ENCODE measurements at places on chromosomes 5 and 9.

DNA sequence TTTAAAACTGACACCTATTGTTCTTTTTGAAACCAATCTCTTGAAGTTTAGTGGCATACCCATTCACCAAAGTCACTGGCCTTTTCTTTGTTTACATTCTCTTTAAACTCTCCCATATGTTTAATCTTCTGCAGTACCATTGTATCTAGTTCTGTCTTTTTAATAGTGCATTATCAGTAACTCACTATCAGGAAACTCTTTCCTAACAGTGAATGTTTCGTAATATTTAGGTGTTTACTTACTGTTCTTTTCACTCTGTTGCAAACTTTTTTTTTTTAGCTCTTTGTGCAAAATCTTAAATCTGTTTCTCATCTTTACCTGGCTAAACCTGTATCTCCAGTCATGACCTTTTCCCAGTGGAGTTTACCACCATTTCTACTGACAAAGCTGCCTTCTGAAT, 17.2 kb downstream of the SMAD5 start:
- no peak for DNase-seq

DNA sequence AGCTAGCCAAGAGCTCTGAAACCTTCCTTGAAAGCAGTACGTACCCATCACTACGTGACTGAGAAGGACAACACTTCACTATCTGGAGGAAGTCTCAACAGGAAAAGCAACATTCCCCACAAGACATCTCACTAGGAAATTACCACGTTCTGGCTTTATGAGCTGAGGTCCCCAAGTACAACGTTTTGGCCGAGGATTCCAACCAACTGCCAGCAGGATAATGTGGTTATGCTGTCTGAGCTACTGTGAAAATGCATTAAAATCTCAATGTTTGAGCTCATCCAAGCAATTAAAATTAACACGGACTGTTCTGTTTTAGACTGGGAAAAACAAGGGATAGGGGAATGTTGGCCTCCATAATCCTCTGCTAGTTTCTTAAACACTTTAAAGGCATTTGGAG, 16.4 kb downstream of the MED27 start:
- no peak for DNase-seq

GRCh38 chr5:126852091-126852571, 75.2 kb downstream of the LMNB1 start:
- no peak for DNase-seq

DNA sequence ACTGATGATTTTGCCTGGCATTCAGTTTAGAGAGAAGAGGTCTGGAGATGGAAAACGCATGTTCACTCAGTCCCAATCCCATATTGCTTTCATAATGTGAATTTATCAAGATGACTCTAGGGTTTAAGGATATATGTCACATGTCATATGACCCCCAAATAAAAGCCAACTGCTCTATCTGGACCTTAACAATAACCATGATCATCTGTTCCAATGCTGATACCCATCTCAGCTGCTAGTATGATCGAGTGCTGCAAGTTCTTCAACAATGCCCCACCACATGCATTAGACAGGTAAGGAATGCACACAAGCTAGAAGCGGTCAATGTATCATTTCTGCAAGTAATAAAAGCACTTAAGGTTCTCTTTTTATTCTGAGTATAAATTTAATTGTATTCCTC, 91.8 kb downstream of the OXCT1 start:
- no peak for DNase-seq

- DNase-seq, result no peak
Observed at GRCh38 chr9:85715587-85715986, 26.2 kb downstream of the AGTPBP1 start.

DNA sequence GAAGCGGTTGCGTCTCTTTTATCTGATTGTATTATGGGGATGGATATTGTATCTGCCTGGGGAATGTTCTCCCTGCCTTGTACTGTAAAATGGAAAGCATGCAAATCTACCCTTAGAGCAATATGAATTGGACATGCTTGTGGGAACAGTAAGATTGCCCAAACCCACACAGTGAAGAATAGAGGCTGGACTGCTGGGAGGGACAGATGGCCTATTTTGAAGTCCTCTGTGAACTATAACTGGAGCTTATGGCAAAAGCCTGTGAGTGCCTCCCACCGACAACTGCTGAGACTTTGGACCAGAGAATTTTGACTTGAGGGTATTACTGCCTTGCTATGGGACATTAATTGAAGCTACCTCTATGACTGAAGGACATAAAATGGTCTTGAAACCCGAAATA, 168.9 kb downstream of the ERCC6L2 start:
- DNase-seq, result no peak

DNA sequence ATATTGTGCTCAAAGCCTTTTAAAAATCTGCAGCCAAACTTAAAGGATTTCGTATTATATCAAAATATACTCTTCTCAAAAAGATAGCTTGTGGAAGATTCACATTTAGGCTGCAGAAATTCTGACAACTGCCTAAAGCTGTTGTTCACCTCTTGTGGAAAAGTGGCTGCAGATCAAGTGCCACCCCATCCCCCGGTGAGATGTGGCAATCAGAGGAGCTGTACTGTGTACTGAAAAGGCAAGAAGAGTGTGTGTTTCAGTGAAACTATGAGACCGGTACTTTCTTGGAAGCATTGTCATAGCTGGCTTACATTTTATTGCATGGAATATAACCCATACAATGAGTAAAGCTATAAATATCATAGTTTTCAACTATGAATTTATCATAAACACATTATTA, 64.3 kb downstream of the CDH18 start:
- no peak for DNase-seq

- DNase-seq, result peak; percentile 23
Observed at GRCh38 chr5:83472508-83473345, 1.2 kb downstream of the VCAN start.

- DNase-seq, result no peak
Observed at GRCh38 chr9:130110166-130110565, 56.5 kb downstream of the GPR107 start.

GRCh38 chr5:9716838-9717281, 86.7 kb upstream of the TAS2R1 start:
- no peak for DNase-seq

- no peak for DNase-seq
Observed at GRCh38 chr9:27495480-27496134, 28.5 kb upstream of the IFNK start.

DNA sequence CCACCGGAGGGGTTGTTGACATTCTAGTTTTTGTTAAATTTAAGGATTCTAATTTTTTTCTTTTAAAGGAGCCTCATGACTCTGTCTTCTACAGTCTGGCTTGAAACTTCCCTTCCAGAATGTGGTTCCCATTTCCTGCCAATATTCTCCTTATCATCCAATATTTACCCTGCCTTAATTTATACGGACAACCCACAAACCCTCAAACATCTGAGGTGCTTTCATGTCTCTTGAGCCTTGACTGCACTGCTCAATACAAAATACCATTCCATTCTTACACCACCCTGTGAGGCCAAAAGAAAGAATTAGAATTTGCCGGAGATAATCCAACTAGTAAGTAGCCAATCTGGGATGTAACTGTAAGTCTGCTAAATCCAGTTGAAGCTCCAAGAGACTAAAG, 346.5 kb downstream of the SPOCK1 start:
- DNase-seq, result no peak

DNA sequence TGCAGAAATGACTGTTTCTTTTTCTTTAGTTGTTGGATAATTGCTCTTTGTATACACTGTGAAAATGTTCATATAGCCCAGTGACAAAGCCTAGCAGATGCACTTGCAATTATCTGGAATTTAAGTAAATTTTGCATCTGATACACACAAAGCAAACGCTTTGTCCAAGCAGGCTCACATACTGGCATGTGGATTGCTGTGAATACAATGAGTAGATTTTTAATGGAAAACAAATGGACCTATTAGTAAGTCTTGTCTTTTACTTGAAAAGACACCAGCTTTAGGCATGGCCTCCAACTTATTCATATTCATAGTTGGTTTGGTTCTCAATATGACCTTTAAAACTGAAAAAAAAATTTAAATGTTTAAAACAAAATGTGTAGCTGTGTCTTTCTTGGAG, 1299.8 kb upstream of the WWC1 start:
- no peak for DNase-seq

DNA sequence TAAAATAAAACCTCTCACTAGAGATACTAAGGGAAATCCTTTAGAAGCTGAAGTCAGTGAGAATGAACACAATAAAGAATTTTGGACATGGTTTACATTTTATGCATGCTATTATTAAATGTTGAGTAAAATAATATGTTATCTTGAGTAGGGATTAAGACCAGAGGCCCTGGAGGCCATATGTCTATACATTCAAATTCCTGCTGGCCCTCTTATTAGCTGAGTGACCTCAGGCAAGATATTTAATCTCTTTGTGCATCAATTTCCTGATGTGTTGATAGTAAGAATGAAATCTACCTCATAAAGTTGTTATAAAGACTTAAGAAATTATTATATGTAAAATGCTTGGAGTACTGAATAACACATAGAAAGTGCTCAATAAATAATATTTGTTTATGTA, 281.1 kb upstream of the KLF4 start:
- DNase-seq, result no peak

GRCh38 chr9:3856592-3856991, 330.8 kb upstream of the RFX3 start:
- DNase-seq, result no peak

GRCh38 chr5:52987711-52988331, 1.3 kb upstream of the ITGA2 start:
- DNase-seq, result peak; percentile 52
